ENCODE measurements at places on chromosomes 7 and 10. TPM values are rescaled to one million over a fixed set of nuclear protein-coding genes. Genes with fewer than 3 reads are reported as not detected.
A peak's percentile ranks its signal among the peaks of the same experiment; 100 is the strongest.

The CPA4 gene
- 365 TPM for total RNA-seq

The SLC26A5 gene
- total RNA-seq: not detected

The SNX10 gene
- total RNA-seq: not detected

The CYP3A5 gene
- total RNA-seq: not detected

The CADPS2 gene
- total RNA-seq: 0.54 TPM

The GJD4 gene
- total RNA-seq: not detected

The SFTPA1 gene
- total RNA-seq: not detected

The ANKRD1 gene
- 10.8 TPM for total RNA-seq

The TRA2A gene
- 36.4 TPM for total RNA-seq

The CHAT gene
- not detected for total RNA-seq

The PURB gene
- total RNA-seq: 8.8 TPM

DNA sequence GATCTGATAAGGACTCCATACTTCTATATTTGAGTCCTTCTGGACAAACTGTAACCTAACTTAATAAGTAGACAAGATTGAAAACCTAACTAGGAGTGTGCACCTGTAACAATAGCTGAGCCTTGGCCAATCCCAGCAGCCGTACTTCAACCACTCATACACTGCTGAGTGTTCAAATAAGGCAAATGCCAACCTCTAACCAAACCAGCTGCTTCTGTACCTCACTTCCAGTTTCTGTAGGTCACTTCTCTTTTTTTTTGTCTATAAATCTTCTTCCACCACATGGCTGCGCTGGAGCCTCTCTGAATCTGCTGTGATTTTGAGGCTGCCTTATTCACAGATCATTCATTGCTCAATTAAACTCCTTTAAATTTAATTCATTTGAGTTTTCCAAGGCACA, 753.2 kb downstream of the DNAJB9 start:
- no peak for DNase-seq

DNA sequence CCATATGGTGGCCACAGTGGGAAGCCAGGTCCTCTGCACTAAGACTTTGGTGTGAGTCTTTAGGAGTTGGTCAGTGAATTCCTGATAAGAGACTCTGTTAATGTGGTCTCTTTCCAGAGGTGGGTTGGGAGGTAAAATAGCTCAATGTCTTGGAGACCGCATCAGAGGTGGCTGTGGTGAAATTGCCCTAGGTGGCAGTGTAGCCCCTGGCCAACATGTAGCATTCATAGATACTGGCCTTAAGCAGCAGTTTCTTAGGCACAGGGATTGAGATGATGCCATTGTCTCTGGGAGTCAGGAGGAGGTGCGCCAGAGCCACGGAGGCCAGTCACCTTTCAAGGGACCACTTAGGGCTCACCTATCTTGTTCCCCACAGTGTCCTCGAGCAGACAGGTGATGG, 202.8 kb downstream of the CREB5 start:
- DNase-seq: no peak

DNA sequence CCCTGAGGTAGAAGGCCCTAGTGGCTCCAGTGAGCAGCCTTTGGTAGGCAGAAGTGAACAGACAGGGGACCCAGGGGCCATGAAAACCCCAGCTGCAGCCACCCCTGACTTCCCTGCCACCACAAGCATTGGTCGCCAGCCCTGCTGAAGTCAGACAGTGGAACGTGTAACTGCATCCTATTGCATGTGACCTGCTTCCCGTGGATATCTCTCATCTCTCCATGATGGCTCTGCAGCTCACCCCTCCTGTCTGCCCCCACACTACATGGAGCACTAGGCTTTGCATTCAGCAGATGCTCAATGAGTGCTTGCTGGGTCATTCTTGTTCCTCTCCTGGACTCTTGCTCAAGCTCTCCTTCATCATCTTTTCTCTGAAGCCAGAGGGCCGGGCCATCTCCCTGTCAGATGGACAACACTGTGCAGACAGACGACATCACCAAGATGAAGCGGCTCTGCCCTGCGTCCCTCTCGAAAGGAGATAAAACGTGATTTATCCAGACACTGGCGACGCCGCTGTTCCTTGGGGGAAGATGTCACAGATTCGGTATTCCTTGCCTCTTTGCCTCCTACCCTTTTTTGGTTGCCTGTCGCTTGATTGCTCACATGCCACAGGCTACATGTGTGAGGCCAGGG, 117.5 kb downstream of the SH3PXD2A start:
- DNase-seq: no peak

- peak; percentile 93 for DNase-seq
These were observed 142.1 kb downstream of the HGF start for GRCh38 chr7:81627536-81628287.

- no peak for DNase-seq
These were observed 108.4 kb downstream of the C10orf90 start for GRCh38 chr10:126561921-126562680.

GRCh38 chr7:51878865-51879264, 562.3 kb upstream of the COBL start:
- DNase-seq: no peak

DNA sequence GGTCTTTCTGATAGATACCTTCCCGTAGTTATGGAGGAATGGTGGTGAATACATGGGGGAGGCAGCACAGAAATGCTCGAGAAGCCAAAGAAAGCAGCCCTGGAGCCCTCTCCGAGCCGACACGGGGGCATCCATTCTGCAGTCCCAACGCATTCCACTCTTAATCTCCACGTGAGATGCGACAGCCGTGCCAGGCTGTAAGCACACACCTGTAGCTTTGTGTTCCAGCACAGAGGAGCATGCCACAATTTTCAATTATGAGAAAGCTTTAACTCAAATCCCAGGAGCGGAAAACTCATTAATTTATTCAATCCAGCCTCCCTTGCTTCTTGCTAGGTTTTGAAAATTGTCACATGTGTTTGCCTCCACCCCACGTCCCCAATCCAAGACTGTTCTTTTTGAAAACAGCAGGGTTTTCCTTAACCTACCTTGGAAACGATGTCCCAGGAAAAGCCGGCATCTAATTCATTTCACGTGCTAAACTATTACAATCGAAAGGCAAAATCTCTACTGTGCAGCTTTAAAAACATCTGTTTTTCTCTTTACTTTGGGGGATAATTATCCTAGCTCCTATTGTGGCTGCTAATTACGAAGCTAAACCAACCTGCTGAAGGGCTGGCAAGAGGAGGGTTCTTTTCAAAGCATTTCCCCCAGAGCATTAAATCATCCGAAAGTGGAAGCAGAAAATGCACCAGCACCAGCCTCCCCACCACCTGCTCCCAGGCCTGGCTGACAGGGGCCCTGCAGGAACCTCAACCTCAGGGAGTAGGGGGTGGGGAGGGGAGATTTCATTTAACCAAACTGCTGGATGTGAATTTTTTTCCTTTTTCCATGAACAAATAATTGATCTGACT, 56.0 kb upstream of the CHST15 start:
- DNase-seq: no peak

GRCh38 chr10:89515031-89515841, 20.2 kb downstream of the SLC16A12 start:
- DNase-seq: peak; percentile 100

- no peak for DNase-seq
These were observed 17.9 kb upstream of the SERPINE1 start for GRCh38 chr7:101108961-101109360.

DNA sequence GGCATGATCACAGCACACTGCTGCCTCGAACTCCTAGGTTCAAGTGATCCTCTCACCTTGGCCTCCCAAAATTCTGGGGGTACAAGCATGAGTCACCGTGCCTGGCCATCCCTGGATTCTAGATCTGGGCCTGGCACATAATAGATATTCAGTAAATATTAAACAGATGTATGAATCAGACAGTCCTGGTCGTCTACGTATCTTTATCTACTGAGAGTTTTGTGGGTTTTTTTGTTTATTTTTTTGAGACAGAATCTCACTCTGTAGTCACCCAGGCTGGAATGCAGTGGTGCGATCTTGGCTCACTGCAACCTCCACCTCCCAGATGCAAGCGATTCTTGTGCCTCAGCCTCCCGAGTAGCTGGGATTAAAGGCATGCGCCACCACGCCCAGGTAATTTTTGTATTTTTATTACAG, 24.3 kb upstream of the ITGB1 start:
- DNase-seq: peak; percentile 95

- no peak for DNase-seq
These were observed 434.1 kb downstream of the GRM8 start for GRCh38 chr7:126818393-126819196.

DNA sequence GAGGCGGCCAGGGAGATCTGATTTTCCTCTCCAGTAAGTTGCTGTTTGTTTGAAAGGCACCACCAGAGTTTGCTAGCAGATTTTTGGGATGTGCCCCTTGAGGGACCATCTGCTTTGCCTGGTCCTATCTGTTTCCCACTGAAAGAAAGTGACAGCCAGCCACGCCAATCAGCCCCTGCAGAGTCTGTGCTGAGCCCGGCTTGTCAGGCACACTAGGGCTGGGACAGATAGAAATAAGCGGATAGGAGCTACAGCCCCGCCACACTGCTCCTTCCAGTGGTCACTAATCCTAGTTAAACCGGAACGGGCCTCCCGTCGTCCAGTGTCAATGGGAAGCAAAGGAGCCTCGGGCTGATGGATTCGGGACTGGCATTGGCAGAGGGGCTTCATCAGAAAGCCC, 161.9 kb upstream of the PRR15 start:
- DNase-seq: no peak

GRCh38 chr10:116769791-116770190, 27.4 kb upstream of the HSPA12A start:
- peak; percentile 80 for DNase-seq

GRCh38 chr7:38873433-38873832, 35.6 kb downstream of the VPS41 start:
- DNase-seq: no peak

GRCh38 chr10:32381165-32381564, 34.2 kb upstream of the EPC1 start:
- DNase-seq: no peak

DNA sequence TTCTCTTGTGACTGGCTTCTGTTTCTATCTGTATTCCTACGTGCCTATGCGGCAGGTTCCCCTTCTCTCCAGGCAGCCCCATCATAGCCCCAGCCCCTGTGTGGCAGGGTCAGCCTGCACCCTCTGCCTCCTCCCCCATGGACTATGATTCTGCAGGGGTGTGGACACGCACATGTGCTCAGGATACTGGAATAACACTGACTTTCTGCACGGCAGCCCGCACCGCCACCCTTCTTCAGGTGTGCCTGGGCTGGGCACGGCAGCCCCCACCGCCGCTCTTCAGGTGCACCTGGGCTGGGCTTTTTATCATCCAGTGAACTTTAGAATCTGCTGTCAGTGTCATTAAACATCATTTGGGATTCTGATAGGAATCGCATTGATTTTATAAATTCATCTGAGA, 202.6 kb upstream of the PPP2R2D start:
- DNase-seq: no peak

DNA sequence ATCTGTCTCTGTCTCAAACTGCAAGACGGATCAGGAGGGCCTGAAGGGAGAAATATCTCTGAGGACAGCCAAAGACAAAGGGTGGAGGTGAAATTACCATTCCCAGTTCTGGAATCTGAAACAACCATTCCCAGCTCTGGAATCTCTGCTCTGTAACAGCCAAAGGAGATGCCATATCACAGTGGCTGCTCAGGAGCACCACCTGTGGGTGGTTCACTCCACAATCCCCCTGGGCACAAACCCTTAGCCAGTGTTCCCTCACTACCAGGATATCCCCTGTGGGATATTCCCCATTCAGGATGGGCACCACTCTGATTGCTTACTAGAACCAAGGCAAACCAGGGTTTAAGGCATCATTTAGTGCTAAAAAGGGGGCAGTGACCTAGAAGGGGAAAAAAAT, 199.0 kb downstream of the HTR7 start:
- DNase-seq: no peak

DNA sequence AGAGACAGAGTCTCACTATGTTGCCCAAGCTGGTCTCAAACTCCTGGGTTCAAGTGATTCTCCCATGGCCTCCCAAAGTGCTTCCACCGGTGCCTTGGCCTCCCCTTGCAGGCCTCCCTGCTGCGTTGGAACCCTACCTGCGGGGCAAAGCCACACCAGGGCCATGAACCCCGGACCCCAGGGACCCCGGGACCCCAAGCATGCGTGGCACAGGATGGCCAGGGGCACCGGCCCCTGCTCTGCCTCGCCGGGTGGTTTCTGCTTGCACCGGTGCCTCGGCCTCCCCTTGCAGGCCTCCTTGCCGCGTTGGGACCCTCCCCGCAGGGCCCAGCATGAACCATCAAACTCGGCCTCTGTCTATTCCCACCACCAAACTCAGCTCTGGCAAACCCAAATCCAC, 301.0 kb upstream of the NPVF start:
- no peak for DNase-seq

DNA sequence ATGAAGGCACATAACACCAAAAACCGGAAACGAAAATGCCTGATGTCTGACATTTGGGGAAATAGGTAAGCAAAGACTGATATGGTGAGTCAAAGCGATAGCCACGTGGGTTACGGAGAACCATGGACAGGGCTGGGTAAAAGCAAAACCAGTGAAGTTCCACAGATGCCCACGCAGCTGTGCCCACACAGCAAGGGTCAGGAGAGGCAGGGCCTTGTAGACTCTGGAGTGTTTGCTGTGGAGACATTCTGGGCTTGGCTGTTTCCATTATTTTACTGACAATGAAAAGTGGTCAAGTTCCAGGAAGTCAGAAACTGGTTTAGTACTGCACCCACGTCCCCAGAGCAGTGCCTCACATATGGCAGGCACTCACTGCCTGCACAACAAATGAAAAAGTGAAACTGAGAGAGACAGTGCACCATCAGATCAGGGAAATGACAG, 148.7 kb downstream of the ZMYND11 start:
- no peak for DNase-seq

GRCh38 chr7:136940917-136941316, 72.5 kb downstream of the CHRM2 start:
- DNase-seq: no peak

- DNase-seq: no peak
These were observed 15.8 kb downstream of the PLAC9 start for GRCh38 chr10:80148166-80148805.

GRCh38 chr7:142133731-142134148, 22.2 kb downstream of the MGAM2 start:
- no peak for DNase-seq

- DNase-seq: no peak
These were observed 6.8 kb downstream of the ELMO1 start for GRCh38 chr7:37441816-37442215.

GRCh38 chr10:96259150-96259549, 12.2 kb downstream of the BLNK start:
- DNase-seq: no peak

GRCh38 chr7:98241674-98242241, 10.3 kb downstream of the TECPR1 start:
- DNase-seq: no peak

Measured in IMR-90 (cell line).